ENCODE measurements at places on chromosomes 1 and 21. TPM values are rescaled to one million over a fixed set of nuclear protein-coding genes. Genes with fewer than 3 reads are reported as not detected.

The SERINC2 gene
- 9.5 TPM for polyA plus RNA-seq

The GPR157 gene
- 4.1 TPM for polyA plus RNA-seq

The SRSF4 gene
- 63.2 TPM for polyA plus RNA-seq

The RAB42 gene
- polyA plus RNA-seq, result 4.6 TPM

The AMY2B gene
- 6.6 TPM for polyA plus RNA-seq

The AADACL3 gene
- not detected for polyA plus RNA-seq

The PBX1 gene
- 20.2 TPM for polyA plus RNA-seq

The FAM151A gene
- polyA plus RNA-seq, result 2.2 TPM

The MCOLN3 gene
- polyA plus RNA-seq, result 2.5 TPM

The S100A9 gene
- 36.6 TPM for polyA plus RNA-seq

The SUSD4 gene
- polyA plus RNA-seq, result 13.9 TPM

The BNIPL gene
- polyA plus RNA-seq, result 5.0 TPM

The PIGV gene
- polyA plus RNA-seq, result 101 TPM

The KLHDC9 gene
- 144 TPM for polyA plus RNA-seq

The A3GALT2 gene
- not detected for polyA plus RNA-seq

The TNFRSF4 gene
- polyA plus RNA-seq, result 0.80 TPM

The OR2T33 gene
- not detected for polyA plus RNA-seq

The NTRK1 gene
- 4.7 TPM for polyA plus RNA-seq

The RYR2 gene
- 5.4 TPM for polyA plus RNA-seq

The BEND5 gene
- polyA plus RNA-seq, result 5.8 TPM

The SNAP47 gene
- polyA plus RNA-seq, result 72.2 TPM

The SPATC1L gene
- polyA plus RNA-seq, result 55.4 TPM

The KRTAP20-3 gene
- polyA plus RNA-seq, result not detected

The CLCA4 gene
- polyA plus RNA-seq, result 0.37 TPM

The ANGPTL1 gene
- 18.4 TPM for polyA plus RNA-seq

The METTL13 gene
- polyA plus RNA-seq, result 47.2 TPM

The NIBAN1 gene
- polyA plus RNA-seq, result 12.4 TPM

The NTNG1 gene
- polyA plus RNA-seq, result 2.3 TPM

The FAM78B gene
- 5.0 TPM for polyA plus RNA-seq

The UBE2J2 gene
- 203 TPM for polyA plus RNA-seq

The GCSAML gene
- 8.4 TPM for polyA plus RNA-seq

The LRRIQ3 gene
- polyA plus RNA-seq, result 36.2 TPM

The ADAMTSL4 gene
- polyA plus RNA-seq, result 14.2 TPM

The TNFSF18 gene
- polyA plus RNA-seq, result 0.16 TPM

The GMEB1 gene
- 12.6 TPM for polyA plus RNA-seq

The CHD5 gene
- polyA plus RNA-seq, result 67.5 TPM

The CDCA8 gene
- polyA plus RNA-seq, result 52.4 TPM

The CFHR5 gene
- polyA plus RNA-seq, result 0.11 TPM

The WASF2 gene
- polyA plus RNA-seq, result 128 TPM

The MDM4 gene
- polyA plus RNA-seq, result 43.3 TPM

The MPC2 gene
- polyA plus RNA-seq, result 596 TPM

The TEX50 gene
- polyA plus RNA-seq, result 15.7 TPM

The TEDDM1 gene
- not detected for polyA plus RNA-seq

The RNU1-2 gene
- polyA plus RNA-seq, result 18.9 TPM

The CNR2 gene
- 0.20 TPM for polyA plus RNA-seq

The CFAP410 gene
- polyA plus RNA-seq, result 40.8 TPM

The MAP3K7CL gene
- 9.9 TPM for polyA plus RNA-seq

The TMEM81 gene
- polyA plus RNA-seq, result 6.8 TPM

All from testis (tissue), 5 donors.